ENCODE measurements at places on chromosomes 6 and 20.

- DNase-seq = no peak
Measured at GRCh38 chr6:119024111-119024510, 54.4 kb downstream of the FAM184A start.

DNA sequence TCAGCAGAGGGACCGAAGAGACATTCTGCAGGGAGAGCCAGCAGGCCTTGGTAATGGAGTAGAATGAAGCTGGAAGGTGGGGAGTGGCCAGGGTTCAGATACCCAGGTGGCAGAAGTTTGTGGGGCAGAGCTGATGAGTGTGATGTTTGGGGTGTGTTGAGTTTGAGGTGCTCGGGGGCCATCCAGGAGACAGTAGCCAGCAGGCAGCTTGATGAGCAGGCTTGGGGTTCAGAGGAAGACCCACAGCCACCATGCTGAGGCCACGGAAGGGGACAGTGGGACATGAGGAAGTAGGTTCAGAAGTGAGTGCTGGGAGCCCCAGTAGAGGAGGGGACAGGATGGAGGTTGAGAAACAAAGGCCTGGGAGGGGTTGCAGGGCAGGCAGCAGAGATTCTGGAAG is 11.1 kb upstream of the FOXS1 start:
- no peak for DNase-seq

- DNase-seq = no peak
Measured at GRCh38 chr6:29552512-29553051, 7.0 kb downstream of the UBD start.

DNA sequence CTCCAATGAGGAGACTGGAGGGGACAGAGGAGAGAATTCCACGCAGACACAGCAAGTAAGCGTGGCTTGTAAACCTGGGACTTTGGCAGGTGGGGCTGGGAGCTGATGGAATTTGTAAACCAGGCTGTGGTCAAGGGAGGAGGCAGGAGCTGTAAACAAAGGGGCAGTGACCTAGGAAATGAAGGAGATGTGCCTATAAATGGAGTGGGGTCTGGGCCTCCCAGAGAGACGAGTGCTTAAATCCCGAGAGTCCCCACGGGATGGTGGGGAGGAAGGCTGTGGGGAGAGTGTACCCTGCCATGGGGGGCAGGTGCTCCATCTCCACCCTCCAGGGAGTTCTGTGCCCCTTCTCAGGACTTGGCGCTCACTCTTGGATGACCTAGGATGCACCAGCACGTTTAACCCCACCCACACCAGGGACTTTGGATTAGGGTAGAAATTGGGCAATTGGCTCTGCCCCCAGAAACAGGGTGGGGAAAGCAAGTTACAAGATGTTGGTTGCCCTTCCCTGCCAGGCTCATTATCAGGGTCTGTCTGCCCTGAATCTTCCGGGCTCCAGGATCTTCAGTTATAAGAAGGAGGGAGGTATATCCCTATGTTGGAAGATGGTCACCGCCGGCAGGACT is 4.0 kb upstream of the DHX16 start:
- DNase-seq = no peak

- no peak for DNase-seq
Measured at GRCh38 chr6:9766240-9766915, 648.5 kb downstream of the TFAP2A start.

GRCh38 chr20:17059465-17059864 is 167.4 kb upstream of the PCSK2 start:
- DNase-seq = no peak

GRCh38 chr20:41268917-41269652 is 48.4 kb downstream of the ZHX3 start:
- DNase-seq = no peak

DNA sequence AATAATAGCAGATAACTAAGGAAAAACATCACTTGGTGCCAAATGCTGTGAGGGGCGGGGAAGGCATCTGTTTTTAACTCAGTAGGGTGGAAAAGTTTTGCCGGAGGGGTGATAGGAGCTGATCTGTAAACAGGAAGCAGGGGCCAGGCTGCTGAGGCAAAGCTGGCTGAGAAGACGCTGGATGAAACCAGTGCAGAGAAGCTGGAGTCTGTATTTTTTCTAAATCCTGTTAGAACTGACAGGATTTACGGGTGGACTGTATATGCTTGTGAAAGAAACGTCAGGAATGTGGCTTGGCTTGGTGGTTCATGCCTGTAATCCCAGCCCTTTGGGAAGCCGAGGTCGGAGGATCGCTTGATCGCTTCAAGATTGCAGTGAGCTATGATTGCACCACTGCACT is 5.6 kb downstream of the PCMTD2 start:
- no peak for DNase-seq

Measured in NCI-H1694 treated with DMSO at 0.1 percent for 48 hours (cell line).